ENCODE measurements at places on chromosomes 7 and 10. TPM values are rescaled to one million over a fixed set of nuclear protein-coding genes. Genes with fewer than 3 reads are reported as not detected.
A peak's percentile ranks its signal among the peaks of the same experiment; 100 is the strongest.

GRCh38 chr10:96470116-96470743 lies 43.5 kb downstream of the TLL2 start:
- DNase-seq, result peak; percentile 14

Gene PTPN20
- 7.3 TPM for polyA plus RNA-seq

- DNase-seq, result no peak
Measured at GRCh38 chr10:120791316-120791715, 59.8 kb upstream of the WDR11 start.

DNA sequence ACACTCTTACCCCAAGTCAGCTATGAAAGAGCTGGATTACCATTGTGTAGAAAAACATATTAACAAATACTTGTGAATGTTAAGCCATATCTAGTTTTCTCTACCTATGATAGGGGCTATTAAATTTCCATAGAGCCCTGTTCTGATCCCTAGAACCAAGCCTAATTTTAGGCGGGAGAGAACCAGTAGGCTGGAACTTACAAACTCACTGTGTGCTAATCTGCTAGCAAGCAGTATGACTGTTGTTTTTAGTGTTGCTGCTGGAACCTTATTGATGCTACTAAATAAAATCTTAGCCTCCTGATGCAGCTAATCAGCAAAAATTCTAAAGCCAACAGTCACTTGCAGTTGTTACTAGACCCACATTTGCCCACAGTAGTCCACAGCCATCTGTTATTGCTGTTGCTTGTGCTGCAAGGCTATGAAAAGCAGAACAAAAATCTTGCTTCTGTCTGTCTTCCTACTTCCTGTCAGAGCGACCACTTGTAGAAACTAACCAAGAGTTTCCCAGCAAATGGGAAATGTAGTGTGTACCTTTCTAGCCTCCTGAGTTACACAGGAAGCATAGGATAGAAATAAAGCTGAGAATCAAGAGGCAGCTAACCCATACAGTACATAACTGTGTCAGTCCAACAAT lies 368.4 kb downstream of the ARL4A start:
- no peak for DNase-seq

DNA sequence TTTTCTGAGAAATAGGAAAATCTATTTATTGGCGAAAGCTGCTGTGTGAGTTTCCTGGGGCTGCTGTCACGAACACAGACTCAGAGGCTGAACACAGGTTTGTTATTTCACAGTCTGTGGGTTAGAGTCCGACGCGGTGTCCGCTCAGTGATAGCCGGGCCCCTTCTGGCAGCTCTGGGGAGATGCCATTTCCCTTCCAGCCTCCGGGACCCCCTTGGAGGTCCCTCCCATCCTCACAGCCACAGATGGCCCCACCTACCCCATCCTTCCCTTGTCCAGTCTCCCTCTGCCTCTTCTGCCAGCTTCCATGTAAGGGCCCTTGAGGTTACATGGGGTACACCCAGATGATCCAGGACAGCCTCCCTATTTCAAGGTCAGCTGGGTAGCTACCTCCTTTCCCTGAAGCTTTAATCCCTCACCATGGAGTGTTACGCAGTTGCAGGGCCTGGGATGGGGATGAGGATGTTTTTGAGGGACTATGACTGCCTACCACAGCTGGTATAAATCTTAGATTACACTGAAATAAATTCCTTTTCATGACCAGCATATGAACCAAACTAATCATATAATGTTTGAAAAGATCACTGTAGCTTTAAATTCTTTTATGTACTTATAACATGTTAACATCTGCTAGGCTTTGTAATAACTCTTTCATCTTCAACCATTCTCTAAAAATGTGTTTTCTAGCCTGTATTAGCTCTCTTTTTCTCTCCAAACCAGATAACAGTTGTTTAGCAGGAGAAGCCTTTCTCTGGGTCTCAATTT lies 98.5 kb downstream of the WDR37 start:
- DNase-seq, result no peak
